ENCODE measurements at places on chromosomes 1 and 21. TPM values are rescaled to one million over a fixed set of nuclear protein-coding genes. Genes with fewer than 3 reads are reported as not detected.

LRRC53 gene
- not detected for total RNA-seq

KIF17 gene
- 1.6 TPM for total RNA-seq

YOD1 gene
- 6.9 TPM for total RNA-seq

RSPO1 gene
- 0.12 TPM for total RNA-seq

PCSK9 gene
- 3.9 TPM for total RNA-seq

FAM229A gene
- 4.2 TPM for total RNA-seq

EPHB2 gene
- total RNA-seq, result 39.2 TPM

TRIM63 gene
- 1.4 TPM for total RNA-seq

INSRR gene
- total RNA-seq, result not detected

REG4 gene
- not detected for total RNA-seq

TMEM82 gene
- total RNA-seq, result not detected

APOBEC4 gene
- not detected for total RNA-seq

SRSF11 gene
- total RNA-seq, result 69.7 TPM

DIO1 gene
- total RNA-seq, result not detected

SELENBP1 gene
- 6.1 TPM for total RNA-seq
